ENCODE measurements at places on chromosomes 7 and 10. TPM values are rescaled to one million over a fixed set of nuclear protein-coding genes. Genes with fewer than 3 reads are reported as not detected.
A peak's percentile ranks its signal among the peaks of the same experiment; 100 is the strongest.

- no peak for DNase-seq
Measured at GRCh38 chr10:22501413-22501812, 156.1 kb downstream of the SPAG6 start.

DNA sequence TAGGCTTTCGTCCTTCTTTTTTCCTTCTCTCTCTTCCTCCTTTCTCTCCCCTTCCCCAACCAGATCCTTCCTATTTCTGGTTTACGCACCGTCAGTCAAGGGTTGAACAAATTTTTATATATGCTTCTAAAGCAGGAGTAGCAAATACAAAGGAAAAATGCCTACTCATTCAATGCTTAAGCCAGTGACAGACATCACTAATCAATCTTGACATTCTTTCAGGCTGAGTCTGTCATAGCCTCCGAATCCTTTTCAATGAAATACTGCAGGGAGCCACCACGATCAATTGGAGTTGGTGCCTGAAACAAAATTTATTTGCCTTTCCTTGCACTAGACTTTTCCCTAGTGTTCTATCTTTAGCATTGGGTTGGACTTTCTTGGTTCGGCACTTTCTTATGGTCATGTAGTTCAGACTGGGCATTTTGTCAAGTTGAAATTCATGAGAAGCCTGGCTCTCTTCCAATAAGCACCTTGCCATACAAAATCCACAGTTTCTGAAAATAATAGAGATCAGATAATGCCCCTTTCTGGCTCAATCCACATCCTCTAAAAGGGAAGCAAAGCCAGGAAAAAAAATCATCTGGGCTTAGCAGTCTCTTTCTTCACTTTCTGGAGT, 239.5 kb upstream of the PLXNA4 start:
- peak; percentile 20 for DNase-seq

DNA sequence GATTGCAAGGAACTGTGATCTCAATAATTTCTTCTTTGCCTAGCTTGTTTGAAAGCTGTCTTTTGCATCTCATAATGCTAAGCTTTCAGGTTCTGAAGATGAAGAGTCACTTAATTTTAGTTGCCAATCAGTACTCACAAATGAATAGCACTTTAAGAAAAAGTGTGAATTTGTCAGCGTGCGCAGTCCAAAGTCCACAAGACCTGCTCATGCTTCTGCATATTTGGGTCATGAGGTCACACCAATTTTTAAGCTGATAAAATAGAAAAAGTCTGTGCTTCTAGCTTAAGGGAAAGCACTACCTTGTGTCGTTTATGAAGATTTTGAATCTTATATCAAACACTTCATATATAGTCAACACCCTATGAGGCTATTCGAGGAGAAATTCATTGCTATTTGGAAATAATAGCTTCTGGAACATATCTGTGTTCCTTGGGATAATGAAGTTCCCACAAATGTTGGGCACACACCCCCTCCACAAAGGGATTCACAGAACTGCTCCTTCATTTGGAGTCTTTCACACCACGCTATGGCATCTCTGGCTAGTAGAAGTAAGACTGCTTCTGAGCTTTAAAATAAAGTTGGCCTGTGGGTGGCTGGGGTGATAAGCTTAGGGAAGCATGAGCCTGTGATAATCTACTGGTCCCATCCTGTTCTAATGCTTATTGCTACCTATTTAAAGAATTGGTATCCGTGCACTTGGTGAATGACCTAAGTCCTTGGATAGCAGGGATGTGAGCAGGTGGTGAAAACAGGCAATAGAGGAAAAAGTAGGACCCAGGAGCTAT, 33.3 kb downstream of the A1CF start:
- no peak for DNase-seq

DNA sequence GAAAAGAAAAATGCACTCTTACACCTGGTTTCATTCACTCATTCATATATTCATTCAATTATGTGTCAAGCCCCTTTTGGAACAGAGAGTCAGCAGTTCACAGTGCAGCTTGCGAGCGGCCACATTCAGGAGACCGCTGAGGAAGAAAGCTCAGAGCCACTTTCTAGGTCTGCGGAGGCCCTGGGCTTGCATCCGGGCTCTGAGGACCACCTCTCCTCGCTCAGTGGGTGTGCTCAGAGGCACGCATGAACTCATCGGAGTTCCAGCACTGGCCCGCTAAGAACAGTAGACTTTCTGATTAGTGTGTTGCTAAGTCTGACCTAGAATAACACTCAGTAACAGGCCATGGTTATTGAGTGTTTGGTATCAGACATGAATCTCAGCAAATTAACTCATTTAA, 1.8 kb upstream of the FAM107B start:
- no peak for DNase-seq

DNA sequence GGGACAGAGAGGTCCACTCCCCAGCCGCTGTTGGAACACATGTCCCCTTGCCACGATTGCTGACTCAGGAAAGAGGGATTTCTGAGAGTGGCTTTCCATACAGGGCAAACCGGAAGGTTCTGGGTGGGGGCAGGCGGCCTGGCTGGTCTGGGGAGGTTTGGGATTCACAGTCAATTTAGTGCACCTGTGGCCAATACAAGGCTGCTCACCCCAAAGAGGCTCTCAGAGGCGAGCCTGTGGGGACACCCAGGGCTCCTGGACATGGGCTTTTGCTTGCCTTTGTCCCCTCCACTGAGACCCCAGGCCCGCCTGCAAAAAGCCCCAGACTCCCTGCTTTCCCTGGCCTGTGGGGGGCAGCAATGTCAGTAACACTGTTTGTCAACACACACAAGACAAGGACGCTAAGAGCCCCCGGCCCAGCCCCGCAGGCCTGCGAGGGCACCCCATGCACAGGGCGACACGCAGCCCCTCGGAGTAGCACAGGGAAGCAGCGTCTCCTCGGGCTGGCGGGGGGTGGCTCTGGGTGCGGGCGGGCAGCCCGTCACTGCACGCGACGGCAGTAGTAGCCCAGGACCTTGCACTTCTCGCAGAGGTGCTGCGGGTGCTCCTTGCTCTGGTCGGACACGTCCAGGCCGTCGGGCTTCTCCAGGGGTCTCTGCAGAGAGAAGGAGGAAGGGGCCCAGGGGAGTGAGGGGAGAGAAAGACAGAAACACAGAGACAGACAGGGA, 38.7 kb downstream of the PPIF start:
- DNase-seq = no peak

DNA sequence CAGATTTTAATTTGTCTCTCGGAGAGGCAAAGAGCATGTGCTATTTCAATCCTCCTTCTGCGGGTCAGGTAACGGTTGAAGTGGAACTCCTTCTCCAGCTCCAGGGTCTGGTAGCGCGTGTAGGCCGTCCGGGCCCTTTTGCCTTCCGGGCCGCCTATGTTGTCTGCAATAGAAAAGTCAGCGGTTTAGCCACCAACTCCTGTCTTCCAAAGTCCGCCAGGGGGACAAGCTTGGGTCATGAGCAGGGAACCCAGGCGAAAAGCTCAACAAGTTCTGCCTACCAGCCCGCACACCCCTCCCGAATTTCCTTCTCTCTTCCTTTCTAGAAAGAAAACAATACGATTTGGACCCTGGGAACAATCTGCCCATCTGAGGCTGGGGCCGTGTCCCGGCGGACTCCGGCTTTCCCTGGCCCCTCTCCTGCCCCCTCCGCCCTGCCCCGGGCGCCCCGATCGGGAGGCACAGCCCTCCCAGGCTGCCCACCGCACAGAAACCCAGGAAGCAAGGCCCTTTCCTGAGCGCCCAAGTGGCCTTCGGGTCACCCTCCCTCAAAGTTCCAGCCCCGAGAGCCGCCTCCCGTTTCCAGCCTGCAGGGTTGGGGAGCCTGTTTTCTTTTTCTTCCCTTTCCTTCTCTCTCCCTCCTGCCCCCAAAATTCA, 1.4 kb downstream of the HOXA5 start:
- DNase-seq = no peak

DNA sequence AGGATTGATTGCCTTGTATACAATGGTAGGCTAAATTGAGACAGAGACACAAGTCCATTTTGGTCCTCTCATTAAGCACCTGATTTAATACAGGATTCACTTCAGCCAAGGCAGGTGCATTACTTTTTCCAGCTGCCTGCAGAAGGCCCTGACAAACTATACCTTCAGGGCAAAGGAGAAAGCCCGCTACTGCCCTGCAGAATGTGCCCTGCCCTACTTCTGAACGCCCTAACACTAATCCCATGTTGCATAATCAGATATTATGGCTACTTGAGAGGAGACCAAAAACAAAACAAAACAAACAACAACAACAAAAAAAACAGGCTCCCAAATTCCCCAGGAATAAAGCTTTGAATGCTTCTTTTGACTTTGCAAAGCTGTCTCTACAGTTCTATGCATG, 116.9 kb upstream of the ABI1 start:
- no peak for DNase-seq

GRCh38 chr10:3805201-3805790, 20.3 kb upstream of the KLF6 start:
- peak; percentile 92 for DNase-seq

DNA sequence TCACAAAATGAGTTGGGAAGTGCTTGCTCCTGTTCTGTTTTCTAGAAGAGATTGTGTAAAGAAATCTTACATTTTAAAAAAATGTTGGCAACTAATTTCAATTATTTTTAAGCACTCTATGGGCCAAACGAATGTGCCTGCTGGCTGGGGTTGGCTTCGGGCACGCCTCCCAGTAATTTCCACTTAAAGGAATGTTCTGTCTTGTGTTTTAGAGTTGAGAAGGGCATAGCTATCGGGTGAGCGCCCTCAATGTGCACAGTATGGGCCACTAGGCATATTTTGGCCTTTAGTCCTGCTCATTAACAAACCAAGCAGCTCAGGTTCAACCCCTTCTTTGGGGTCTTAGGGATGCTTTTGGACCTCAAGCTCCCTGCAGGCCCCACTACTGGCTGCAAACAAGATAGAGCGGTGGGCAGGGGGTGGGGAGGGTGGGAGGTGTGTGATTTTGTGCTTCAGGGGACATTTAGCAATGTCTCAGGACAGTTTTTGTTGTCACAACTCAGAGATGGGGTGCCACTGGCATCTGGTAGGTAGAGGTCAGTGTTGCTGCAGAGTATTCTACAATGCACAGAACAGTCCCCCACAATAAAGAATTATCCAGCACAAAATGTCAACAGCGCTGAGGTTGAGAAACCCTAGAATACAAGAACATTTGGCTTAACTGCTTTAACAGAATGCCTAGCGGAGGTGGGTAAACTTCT, 40.7 kb downstream of the TACC2 start:
- DNase-seq = no peak

DNA sequence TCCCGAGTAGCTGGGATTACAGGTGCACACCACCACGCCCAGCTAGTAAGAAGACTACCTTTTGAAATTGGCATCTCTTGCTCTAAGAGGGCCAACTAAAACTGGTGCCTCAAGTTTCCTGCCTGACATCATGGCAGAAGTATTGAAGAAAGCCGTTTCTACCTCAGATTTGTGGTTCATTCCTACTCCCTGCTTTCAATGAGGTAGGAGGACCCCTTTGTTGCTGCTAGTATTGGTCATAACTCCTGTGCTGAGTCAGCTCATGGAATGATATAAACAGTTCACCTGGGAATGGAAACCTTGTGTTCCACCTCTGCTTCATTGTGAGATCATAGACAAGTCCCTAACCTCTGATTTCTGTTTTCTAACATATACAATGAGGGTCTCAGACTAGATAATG, 82.8 kb downstream of the CDK6 start:
- peak; percentile 86 for DNase-seq

DNA sequence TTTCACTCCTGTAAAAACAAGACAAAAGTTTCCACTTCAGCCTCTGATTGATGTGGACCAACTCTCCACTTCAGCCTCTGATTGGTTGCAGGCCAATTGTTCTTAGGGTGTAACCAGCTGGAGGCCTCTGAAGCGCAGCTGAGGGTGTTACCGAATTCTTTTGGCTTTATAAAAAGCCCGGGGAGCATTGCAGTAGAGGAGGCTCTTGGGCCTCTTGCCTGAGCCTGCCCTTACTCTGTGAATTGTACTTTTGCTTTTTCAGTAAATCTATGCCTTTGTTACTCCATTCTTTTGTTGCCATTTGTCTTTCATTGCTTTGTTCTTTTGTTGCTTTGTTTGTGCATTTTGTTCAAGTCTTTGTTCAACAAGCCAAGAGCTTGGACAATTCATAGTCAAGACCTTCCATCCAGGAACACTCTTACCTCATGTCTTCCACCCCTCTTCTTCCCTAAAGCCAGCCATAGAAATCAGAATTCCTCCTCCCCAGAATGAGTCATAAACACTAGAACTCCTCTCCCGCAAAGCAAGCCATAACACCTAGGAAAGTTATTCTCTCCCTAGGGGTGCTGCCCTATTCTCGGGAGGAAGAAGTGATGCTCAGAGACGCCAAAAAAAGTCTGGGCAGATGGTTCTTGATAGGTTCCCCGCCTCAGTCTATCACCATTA, 53.5 kb upstream of the ARMC3 start:
- peak; percentile 17 for DNase-seq

- peak; percentile 70 for DNase-seq
Measured at GRCh38 chr10:60537697-60538096, 148.0 kb upstream of the ANK3 start.

DNA sequence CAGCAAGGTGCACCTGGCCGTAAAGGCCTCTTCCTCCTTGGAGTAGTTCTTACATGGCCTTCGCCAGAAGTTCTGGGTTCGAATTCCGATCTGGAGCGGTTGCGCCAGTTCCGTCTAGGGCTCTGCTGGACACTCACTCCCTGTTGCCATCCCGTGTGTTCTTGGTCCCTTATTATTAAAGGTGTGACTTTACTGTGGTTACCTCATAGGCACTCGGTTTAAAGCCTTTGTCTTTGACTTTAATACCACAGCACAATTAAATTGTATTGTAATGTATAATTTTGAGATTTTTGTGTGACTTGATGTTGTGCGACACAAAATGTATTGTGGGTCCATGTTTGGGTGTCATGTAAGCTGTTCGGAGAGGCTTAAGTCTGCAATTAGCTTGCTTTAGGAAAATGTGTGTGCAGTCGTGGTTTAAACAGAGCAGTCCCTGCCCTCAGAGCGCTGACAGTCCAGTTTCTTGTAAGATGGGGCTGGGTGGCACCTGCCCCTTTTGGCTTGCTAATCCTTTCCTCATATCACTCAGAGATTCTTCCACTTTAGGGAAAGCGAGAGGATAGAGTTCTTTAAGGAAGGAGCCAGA, 919 bp downstream of the INPP5F start:
- no peak for DNase-seq

DNA sequence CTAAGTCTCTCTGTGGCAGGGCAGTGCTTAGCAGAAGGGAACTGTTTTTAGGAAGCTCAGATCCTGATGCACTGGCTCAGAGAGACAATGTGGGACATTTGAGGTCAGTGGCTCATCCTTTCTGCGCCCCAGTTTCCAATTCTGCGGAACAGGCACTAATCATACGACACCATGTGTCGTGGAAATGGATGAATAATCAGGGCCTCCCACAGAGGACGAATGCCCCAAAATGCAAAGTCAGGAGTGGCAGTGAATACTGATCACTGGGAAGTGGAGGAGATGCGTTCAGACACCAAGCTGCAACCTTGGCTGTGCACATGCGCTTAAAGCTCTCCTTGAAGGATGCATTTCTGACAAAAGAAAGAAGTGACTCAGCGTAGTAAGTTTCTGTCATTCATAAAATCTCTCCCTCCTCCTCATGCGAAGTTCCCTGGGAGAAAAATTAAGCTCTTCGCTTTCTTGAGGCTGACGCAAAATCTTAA, 21.9 kb upstream of the ECHDC3 start:
- DNase-seq = no peak

The FASTK gene
- 51.6 TPM for total RNA-seq

The GRID2IP gene
- total RNA-seq = 0.26 TPM

The FBH1 gene
- total RNA-seq = 54.5 TPM

The ELAPOR2 gene
- total RNA-seq = 13.3 TPM

The PSD gene
- total RNA-seq = under 0.01 TPM

The STEAP4 gene
- total RNA-seq = 3.9 TPM
